CD4-positive, alpha-beta T cell treated with Interleukin-15 for 4 hours (primary cell): ENCODE measurements at places on chromosomes 5 and 9.

- DNase-seq, result no peak
Measured at GRCh38 chr5:73265641-73266040, 92.6 kb downstream of the TMEM174 start.

GRCh38 chr9:127863191-127863621 lies 8.7 kb upstream of the ENG start:
- no peak for DNase-seq

- no peak for DNase-seq
Measured at GRCh38 chr5:133995883-133996563, 8.8 kb downstream of the VDAC1 start.

- no peak for DNase-seq
Measured at GRCh38 chr5:10470669-10471068, 29.0 kb downstream of the ROPN1L start.

DNA sequence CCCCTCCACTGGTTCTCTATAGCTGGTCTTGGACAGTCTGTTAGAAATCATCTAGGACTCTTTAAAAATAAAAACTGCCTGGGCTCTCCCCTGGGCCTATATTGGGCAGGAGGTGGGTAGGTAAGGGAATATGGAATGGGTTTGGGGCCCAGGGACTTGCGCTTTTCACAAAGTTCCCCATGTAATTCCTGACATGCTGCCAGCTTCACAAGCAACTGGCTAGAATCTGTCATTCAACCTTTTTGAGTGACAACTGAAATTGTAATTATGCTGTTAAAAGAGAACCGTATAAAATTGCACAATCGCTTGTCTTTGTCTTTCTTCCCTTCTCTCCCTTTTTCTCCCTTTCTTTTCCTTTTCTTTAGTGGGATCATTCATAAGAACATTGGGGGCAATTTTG lies 603.1 kb downstream of the EBF1 start:
- DNase-seq, result no peak

DNA sequence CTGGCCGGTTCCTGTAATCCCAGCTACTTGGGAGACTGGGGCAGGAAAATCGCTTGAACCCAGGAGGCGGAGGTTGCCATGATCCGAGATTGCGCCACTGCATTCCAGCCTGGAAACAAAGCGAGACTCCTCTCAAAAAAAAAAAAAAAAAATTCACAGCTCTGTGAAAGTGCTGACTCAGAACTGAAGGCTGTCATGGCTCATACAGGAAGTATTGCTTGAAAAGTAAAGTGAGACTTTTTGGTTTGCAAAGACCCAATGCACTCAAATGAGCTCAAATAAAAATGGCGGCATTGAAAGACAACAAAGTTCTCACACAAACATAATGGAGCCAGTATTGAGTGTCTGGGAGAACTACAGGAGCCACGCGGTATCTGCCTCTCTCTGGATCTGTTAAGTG lies 202.1 kb downstream of the FBXL7 start:
- no peak for DNase-seq

DNA sequence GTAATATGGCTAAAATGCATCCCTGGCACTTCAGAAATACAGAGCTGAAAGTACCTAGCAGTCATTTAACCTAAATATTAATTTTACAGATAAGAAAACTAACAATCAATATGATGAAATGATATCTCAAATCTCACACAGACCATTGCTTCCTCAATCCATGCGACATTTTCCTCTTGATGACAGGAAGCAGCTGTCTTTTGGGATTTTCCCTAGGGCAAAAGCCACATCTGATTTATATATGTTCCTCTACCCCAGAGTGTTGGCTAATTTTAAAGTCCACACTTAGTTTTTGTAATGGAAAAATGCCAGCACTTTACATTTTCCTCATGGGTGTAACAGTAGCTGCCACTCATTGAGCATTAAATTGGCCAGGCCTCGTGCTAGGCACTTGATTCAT lies 47.7 kb upstream of the ITGA1 start:
- no peak for DNase-seq

- DNase-seq, result no peak
Measured at GRCh38 chr5:68049053-68049713, 166.4 kb upstream of the PIK3R1 start.

- no peak for DNase-seq
Measured at GRCh38 chr5:154364771-154365170, 81.0 kb upstream of the SAP30L start.

DNA sequence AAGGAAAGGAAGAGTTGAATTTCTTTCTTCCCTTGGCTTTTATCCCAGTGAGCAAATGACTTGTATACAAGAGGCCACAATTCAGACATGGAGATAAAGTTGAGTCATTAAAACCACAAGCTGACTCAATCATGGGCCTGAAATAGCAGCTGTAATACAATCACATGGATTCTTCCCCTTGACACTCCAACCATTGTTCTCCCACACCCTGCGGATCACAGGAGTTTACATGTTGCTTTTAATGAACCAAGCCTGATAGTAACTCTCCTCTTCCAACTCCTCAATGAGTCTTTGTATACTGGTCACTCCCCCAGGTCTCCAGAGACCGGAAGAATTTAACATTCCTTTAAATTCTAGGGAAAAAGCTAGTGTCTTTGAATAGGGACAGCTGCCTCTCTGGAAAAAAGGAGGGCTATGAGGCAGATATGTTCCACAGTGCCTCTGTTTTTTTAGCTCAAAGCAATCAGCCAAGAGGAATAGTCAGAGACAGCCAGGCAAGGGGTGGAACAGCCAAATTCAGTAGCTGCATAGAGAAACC lies 32.4 kb downstream of the PCDHGC5 start:
- no peak for DNase-seq

DNA sequence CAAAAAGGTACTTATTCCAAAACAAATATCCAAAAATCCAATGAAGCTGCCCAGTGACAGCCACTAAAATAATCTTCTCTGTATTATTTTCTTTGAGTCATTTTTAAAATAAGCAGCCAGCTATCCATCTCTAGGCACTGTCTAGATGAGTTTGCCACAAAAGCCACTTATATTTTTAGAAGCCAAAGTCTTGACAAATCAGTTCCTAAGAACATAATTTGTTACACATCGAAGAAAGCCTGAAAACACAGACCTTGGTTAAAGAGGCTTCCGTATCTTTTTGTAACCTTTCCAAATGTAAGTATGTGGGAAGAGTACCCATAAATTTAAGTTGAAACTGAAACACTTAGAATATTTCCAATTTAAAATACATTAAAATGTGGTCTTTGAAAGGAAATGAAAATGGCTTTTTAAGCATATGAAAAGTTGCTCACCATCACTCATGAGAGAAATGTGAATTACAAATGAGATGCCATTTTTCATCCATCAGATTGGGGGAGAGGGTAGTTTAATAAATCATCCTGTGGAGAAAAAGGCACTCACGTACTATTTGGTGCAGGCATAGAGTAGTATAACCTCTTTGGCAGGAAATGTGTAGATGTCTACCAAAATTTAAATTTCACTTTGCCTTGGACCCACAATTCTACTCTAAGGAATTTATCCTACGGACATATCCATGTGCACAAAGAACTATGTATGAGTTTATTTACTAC lies 180.4 kb downstream of the MLLT3 start:
- DNase-seq, result no peak

- no peak for DNase-seq
Measured at GRCh38 chr9:95266649-95267048, 50.9 kb downstream of the FANCC start.

DNA sequence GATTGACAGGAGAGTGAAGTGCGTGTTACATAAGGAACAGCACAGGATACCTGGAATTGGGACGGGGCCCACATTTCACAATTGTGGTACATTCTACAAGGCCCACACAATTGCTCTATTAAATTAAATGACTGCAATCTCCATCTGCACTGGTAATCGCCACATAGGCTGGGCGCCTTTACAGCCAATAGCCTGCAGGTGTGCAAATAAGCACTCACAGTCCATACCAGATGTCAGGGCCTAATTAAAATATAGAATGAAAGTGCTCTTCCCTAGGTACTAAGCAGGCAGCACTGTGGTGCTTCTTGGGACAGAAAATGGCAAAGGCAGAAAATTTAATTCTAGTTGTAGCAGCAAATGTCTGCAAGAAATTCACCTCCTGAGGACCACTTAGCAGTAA lies 82.7 kb downstream of the ATP10B start:
- DNase-seq, result no peak

DNA sequence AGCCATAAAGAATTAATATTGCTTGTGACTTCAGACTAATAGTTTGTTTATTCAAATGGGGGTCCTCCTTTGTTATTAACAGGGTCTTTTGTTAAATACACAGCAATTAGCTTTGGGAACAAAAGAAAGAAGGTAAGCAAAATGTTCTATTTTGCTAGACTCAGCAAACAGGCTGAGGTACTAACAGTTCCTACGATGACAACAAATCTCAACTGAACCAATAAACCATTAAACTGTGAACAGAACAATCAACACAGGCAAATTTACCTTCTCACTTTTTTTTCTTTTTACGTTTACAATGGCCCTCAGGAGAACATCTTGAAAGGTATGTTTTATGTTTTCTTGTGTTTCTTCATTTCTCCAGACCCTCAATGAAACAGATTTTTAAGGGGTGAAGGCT lies 207.2 kb downstream of the NFIB start:
- no peak for DNase-seq

GRCh38 chr5:11128021-11128420 lies 367.0 kb upstream of the DAP start:
- no peak for DNase-seq

- DNase-seq, result no peak
Measured at GRCh38 chr5:134603059-134603458, 29.6 kb downstream of the SAR1B start.

- no peak for DNase-seq
Measured at GRCh38 chr5:72145348-72145747, 38.1 kb downstream of the MAP1B start.

GRCh38 chr5:149485655-149486615 lies 65.3 kb downstream of the CSNK1A1 start:
- DNase-seq, result no peak

GRCh38 chr9:78296201-78296892 lies 578 bp upstream of the PSAT1 start:
- DNase-seq, result no peak

GRCh38 chr5:4716781-4717180 lies 423.3 kb upstream of the ADAMTS16 start:
- no peak for DNase-seq

DNA sequence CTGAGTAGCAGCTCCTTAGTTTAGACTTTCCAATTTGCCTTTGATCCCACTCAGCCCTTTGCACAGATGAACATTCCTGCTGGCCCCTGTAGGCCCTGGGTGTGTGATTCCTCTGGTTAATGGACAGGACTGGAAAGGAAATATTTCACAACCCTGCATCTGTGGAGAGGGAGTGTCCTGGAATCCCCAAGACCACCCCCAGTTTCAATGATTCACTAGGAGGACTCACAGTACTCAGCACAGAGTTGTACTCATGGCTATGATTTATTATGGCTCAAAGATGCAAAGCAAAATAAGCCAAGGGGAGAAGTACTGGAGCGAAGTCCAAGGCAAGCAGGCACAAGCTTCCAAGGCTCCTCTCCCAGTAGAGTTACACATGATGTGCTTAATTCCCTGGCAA lies 42.4 kb upstream of the TJP2 start:
- DNase-seq, result no peak

DNA sequence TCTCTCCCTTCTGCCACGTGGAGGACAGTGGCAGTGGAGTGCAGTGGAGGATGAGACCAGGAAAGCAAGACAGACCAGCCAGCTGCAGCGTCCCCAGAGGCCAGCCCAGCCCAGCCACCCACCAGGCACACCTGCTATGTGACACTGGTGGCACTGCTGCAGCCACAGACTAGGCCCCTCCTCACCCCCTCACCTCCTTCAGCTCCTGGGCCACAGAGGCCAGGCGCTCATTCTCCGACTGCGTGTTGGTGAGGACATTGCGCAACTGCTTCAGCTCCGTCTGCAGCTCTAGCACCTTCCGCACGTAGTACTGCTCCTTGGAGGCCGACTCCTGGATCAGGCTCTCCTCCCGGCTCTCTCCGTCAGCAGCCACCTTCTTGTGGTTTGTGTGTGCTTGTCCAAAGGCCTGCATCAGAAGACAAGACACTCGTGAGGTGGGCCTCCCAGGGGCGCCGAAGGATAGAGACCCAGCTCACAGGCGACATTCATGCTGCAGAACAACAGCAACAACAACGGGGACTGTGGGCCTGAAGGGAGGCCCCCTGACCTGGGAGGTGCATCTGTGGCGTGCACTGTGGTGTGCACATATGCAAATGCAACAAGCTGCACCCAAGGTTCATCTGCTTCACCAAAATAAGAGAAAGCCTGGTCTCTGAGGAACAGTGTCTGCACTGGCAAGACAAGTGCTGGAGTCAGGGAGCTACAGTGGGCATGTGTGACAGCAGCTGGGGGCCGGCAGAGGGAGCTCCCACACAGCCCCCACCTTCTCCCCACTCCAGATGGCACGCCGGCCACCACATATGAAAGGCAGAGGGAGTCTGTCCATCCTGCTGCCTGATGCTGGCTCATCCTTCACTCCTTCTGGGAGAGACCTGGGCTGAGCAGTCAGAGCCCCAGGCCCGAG lies 35.5 kb downstream of the BICD2 start:
- DNase-seq, result no peak

DNA sequence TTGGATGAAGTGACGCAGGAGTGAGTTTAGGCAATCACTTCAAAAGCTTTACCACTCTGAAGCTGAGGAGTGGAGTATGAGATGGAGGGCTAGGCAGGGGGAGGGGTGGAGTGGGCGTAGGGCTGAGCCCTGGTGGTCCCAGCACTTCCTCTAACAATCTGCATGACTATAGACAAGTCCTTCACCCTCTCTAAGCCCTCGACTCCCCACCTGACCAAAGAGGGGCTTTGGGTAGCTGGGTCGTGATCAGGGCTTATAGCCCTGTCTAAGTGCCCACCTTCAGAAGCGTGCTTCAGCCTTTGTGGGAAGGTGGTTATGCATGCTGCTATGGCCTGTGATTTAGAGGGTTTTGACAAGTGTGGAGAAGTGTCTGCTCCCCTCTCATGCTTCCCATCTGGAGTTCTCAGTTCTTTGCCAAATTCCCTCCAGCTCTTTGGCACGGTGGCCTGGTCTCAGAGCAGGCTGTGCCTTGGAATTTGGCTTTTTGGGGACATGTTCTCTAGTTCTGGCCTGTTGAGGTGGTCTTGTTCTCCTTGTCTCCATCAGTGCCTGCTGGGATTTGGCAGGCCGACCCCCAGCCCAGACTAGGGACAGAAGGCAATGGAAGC lies 53.0 kb downstream of the ACTBL2 start:
- no peak for DNase-seq

DNA sequence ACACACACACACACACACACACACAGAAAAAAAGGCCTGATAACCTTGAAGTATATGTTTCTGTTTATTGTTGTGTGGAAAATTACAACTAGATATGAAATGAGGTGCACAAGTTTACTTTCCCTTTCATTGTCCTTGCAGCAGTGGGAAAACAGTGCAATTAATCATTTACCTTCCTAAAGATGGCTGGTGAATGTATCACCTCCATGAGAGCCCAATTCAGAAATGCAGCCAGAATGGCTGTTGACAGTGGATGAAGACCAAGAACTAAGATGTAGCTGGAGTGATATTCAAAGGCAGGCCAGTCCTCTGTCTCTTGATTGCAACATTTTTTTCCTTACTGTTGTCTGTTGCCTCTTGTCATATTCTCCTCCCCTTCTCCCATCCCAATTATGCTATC lies 49.6 kb upstream of the EIF4EBP3 start:
- no peak for DNase-seq
